ENCODE measurements at places on chromosomes 5 and 9. TPM values are rescaled to one million over a fixed set of nuclear protein-coding genes. Genes with fewer than 3 reads are reported as not detected.

The PRDM9 gene
- not detected for polyA plus RNA-seq

The HK3 gene
- polyA plus RNA-seq, result not detected

The SEMA5A gene
- polyA plus RNA-seq, result not detected

The ARID3C gene
- not detected for polyA plus RNA-seq

The LIX1 gene
- polyA plus RNA-seq, result 6.7 TPM

The NUP214 gene
- 30.9 TPM for polyA plus RNA-seq

The LCN9 gene
- polyA plus RNA-seq, result not detected

The ZBTB26 gene
- polyA plus RNA-seq, result 9.0 TPM

The HSPB3 gene
- polyA plus RNA-seq, result 189 TPM

GRCh38 chr5:168109441-168109840 is 182.0 kb upstream of the WWC1 start:
- DNase-seq, result no peak

- DNase-seq, result no peak
These were observed 434.1 kb upstream of the WWC1 start for GRCh38 chr5:167857321-167857720.

GRCh38 chr5:40006260-40006659 is 581.5 kb upstream of the DAB2 start:
- DNase-seq, result no peak

DNA sequence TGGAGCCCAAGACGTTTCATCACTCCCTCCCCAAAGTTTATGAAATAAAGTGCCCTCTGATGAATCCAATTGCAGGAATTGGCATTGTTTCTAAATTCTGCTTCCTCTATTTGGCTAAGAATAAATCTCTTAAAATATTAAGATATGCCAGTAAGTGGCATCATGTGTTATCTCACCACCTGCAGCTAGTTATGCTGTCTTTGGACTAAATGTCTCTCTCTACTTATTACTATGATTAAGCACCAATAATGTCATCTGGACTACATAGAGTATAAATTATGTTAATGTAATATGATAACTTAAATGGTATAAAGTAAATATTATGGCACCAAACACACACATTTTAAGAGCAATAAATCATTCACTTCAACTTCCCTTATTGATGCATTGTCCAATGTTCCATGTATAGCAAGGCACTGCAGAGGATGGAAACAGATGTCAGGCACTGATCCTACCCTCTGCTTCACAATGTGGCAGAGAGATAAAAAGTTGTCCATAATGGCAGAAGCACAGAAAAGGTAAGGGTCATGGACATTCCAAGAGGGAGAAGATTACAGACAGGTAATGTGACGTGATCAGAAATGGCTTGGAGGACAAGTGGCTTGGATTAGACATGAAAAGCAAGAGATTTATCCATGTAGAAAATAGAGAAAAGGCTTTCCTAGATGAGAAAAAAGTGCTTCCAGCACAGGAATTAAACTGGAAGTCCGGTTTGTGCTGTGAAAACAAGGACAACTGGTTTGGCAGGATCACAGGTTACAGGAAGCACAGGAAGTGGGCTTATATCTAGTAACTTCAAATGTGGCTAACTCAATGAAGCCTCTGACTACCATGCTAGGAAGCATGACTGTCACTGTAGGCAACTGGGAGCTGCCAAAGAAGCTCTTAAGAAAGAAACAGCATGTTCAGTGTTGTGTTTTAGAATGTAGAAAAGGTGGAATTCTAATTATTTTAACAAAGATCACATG is 26.7 kb downstream of the MARCHF11 start:
- no peak for DNase-seq

DNA sequence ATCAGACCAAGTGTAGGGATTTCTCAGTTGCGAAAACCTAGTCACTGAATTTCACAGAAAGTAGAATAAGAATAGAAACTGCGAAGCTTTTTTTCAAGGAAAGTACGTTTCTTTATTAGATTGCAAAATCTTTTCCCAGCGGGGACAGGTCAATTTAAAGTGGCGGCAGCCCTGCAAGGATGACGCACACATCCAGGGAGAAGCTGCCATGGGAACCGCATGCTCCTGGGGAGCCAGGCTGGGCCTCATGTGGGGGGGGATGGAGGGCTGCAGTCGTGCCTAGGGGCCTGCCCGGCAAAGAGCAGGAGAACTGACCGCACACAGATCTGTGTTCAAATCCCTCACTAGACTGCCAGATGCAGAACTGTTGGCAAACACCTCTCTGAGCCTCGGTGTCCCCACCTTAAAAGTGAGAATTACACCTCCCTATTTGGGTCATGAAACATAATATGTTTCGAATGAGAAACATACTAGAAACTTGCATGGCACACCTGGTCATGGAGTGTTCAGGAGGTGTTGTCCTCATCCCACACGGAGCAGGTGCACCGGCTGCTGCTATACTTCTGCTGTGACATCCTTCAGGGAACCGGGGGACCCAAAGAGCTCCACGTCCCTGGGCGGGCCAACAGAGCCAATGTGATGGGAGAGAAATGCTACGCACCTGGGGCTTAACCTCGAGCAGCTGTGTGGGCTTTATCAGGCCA is 127.8 kb upstream of the PHYKPL start:
- no peak for DNase-seq

- no peak for DNase-seq
These were observed 165.1 kb downstream of the ASTN2 start for GRCh38 chr9:117249799-117250198.

DNA sequence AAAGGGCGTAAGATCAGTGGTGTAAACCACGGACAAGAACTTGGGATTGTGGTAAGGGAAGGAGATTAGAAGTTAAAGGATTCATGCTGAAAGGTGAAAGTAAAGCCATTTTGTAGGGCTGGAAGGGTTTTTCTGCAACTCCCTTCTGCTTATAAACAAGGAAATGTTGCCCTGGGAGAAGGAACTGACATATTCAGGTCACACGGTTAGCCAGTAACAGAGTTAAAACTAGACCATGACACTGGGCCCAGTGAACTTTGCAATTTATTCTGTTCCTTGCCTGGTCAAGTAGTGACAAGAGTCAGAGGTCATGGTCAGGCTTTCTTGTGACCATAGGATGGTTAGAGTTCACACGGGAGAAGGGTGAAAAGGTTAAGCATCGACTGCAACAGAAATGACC is 323.3 kb downstream of the DMRT2 start:
- DNase-seq, result no peak

DNA sequence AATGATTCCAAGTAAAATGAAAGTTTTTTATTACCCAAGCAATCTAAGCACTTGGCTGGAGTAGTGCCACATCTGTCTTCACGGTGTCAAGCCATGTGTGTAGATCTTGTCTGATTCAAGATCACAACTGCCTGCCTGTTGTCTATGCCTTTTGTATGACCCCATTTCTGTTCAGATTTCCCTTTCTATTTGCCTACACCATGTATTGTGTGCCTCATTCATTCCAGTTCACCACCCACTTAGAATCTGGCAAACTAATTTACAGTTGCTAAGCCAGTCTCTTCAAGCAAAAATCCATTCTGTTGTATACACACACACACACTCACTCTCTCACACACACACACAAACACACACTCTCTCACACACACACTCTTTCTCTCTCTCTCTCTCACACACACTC is 33.7 kb downstream of the GLDC start:
- DNase-seq, result no peak

GRCh38 chr5:68557162-68557936 is 341.8 kb downstream of the PIK3R1 start:
- no peak for DNase-seq

DNA sequence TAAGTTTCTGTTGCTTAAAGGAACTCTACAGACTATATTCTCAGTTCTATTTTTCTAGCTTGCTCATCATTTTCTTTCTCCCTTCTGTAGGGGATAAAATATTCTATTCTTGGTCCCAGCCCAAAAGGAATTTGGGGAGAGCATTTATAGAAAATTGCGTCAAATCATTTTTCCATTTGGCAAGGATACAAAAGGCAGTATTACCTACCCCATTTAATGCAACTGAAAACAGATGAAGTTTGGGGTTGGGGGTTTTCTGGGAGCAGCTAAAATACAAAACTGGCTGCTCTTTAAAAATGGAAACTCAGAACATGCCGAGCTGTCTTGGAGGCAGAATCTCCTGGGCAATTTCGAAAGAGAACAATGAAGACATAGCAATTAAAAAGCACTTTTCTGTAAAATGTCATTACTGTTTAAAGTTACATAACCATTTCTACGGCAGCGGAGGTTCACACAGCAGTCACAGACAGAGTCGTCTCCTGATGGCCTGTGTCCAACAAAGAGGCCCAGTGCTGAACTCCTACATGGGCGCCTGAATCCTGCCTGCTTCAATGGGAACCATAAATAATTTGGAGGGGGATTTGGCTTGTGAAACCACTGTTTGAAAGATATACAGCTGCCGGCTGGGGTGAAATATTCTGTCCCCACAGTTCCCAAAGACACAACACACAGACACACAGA is 152.4 kb downstream of the BRINP1 start:
- DNase-seq, result peak; percentile 69
